GM23248 (cell line): ENCODE measurements at places on chromosomes 11 and 22.

DNA sequence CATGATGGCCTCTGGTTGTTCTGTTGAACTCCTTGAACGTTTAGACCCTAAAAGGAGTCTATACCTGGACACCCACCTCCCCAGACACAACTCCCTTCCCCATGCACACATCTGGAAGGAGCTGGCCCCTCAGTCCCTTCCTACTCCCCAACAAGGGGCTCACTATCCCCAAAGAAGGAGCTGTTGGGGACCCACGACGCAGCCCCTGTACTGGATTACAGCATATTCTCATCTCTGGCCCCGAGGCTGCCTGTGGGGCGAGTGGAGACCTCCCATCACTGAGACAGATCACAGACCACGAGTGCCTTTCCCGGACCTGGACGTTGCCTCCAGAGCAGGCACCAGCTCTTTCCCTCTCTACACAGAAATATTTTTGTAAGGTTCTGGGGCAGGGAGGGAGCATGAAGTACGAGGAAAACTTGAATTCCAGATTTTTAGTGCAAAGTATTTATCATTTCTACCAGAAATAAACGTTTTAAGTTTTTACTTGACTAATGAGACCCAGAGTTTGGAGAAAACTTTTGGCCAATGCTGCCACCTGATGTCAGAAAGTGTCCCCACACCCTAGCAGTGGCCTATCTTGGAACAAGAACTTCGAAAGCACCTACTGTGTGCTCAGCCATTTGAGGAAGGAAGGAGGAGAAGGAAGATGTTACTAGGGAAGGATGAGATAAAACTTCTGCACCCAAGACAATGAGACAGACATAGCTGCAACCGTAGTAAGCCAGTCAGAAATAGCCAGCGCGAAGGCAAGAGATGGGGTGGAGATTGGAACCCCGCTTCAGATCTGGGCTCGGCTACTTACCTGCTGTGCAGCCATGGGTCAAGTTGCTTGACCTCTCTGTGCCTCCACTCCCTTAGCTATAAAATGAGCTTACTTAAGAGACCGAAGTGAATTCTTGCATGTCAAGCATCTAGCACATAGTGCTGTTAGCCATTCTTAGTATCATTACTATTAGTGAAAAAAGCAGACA lies 10.2 kb upstream of the POU2F3 start:
- peak; percentile 52 for DNase-seq

- peak; percentile 16 for DNase-seq
These were observed 91.5 kb downstream of the MORC2 start for GRCh38 chr22:30876915-30877553.

DNA sequence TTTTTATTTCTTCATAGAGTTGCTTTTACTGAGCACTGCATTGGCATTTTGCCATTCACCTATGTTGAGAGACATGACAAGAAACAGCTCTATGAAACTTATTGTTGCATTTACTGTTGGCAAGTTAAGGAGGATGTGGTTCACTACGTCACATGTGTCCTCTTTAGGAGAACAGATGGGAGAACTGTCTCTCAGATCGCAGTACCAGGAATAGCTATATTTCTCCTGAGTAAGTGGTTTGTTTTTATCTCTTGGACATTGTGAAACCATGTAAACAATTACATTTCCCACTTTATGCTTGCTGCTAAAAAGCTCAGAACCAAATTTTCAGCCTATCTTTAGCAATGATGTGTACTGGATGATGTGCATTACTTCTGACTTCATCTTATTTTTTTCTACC lies 34.8 kb upstream of the PSMA1 start:
- DNase-seq, result no peak

GRCh38 chr11:32550207-32550606 lies 33.4 kb upstream of the EIF3M start:
- DNase-seq, result no peak

DNA sequence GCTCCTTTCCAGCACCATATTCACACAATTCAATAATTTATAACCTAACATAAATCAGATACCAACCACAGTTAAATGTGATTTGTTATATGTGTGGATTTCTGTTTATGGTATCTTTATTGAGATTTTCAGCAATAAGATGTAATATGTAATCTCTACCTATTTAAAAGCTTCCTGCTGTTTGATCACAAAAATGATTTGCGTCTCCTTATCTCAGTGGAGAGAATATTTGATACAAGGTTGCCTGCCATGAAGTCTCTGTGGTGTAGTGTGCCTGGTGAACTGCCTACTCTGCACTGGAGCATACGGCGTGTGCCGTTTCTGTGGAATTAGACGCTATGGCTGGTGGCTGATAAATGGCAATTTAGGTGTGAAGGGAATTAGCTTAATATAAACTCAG lies 741.1 kb downstream of the NELL1 start:
- no peak for DNase-seq

DNA sequence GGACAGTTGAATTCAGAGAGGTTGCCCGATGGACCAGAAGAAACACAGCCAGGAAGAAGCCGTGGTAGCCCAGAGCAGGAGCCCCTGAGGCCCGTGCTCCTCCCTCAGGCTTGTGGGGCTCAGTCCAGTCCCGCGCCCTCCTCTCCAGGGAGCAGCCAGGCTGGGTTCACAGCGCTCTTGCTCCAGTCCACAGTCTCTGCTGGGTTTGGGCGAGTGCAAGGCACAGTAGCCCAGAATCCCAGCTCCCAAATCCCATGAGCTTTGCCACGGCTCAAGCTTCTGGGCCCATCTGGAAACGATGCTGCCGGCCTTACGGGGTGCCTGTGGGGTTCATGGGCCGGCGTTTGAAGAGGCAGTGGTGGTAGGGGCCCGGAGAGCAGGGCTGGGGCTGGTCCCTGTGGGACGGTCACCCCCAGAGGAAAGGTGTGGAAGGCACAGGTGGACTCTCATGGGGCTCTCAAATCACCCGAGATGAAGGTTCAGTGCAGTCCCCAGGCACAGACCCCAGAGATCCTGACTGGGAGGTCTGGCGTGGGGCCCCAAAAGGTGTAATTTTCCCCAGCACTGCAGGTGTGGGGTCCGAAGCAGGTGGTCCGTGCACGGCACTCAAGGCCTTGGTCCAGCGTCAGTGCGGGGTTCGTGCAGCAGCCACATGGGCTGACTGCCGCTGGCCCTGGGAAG lies 30.6 kb upstream of the ATXN10 start:
- no peak for DNase-seq

DNA sequence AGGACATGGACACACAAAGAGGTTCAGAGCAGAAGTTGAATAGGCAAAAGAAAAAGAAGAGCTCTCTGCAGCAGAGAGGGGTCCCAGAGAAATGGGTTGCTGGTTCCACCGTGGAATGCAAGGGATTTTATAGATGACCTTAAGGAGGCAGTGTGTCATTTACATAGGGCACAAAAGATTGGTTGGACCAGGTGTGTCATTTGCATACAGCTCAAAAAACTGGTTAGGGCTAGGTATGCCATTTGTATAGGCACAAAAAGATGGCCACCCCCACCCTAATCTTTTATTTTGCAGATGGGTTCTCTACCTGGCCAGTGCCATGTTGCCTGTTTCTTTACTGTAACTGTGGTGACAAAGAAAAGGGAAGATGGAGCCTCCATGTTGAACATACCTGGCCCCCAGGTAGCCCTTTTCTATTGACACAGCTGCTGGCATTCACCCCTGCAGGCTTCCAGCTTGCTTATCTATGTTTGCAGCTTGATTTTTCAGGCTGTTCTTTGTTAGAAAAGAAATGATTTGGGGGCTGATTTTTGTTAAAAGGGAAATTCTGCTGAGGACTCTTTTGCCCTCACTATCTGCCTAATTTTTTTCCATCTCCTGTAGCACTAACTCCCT lies 3.1 kb upstream of the CAVIN3 start:
- no peak for DNase-seq

DNA sequence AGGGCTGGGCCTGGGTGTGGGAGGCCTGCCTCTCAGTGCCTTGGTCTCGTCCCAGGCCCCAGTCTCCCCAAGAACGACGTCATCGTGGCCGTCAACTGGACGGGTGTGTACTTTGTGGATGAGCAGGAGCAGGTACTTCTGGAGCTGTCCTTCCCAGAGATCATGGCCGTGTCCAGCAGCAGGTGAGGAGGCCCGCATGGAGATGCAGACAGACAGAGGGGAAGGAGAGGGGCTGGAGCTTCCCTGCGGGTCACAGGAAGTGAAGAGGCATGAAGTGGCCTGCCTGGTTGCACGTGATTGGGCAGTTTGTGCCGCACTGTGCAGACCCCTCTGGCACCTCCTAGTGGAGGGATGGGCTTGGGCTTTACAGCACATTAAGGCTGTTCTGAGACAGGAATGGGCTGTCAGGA lies 70.4 kb downstream of the MYO7A start:
- no peak for DNase-seq
